ENCODE measurements at places on chromosomes 4 and X. TPM values are rescaled to one million over a fixed set of nuclear protein-coding genes. Genes with fewer than 3 reads are reported as not detected.

Gene TREX2
- 2.3 TPM for total RNA-seq

Gene MAGEA6
- total RNA-seq: not detected

Gene NHSL2
- 24.3 TPM for total RNA-seq

Gene MAOA
- total RNA-seq: 139 TPM

Gene TBC1D1
- 94.7 TPM for total RNA-seq

Gene PABPC4L
- 0.51 TPM for total RNA-seq

Gene NXF2
- total RNA-seq: not detected

Gene PRPS2
- total RNA-seq: 15.7 TPM

Gene CXCL9
- total RNA-seq: not detected

Gene ASB9
- 2.9 TPM for total RNA-seq

Gene ARSJ
- 15.4 TPM for total RNA-seq

Gene DLG3
- 0.89 TPM for total RNA-seq

Gene IL13RA1
- 47.9 TPM for total RNA-seq

Gene TCEAL3
- total RNA-seq: 4.6 TPM

Gene SLC10A4
- total RNA-seq: 0.13 TPM

Data from dermis microvascular lymphatic vessel endothelial cell (primary cell).